ENCODE measurements at places on chromosomes 5 and 9. TPM values are rescaled to one million over a fixed set of nuclear protein-coding genes. Genes with fewer than 3 reads are reported as not detected.

TAF11L8 gene
- total RNA-seq: not detected

CER1 gene
- total RNA-seq: not detected

EQTN gene
- not detected for total RNA-seq

ENTPD2 gene
- total RNA-seq: not detected

SHC3 gene
- 2.0 TPM for total RNA-seq

SUSD3 gene
- not detected for total RNA-seq

PELO gene
- 13.2 TPM for total RNA-seq
